ENCODE measurements at places on chromosomes 5 and 9. TPM values are rescaled to one million over a fixed set of nuclear protein-coding genes. Genes with fewer than 3 reads are reported as not detected.

- no peak overlapping the region for H3K27ac ChIP-seq
- DNase-seq, result no peak
- H3K27me3 ChIP-seq, result no peaks in the 10 kb centered on the region
These were observed 67.0 kb upstream of the EIF4EBP3 start for GRCh38 chr5:140480310-140481014.

DNA sequence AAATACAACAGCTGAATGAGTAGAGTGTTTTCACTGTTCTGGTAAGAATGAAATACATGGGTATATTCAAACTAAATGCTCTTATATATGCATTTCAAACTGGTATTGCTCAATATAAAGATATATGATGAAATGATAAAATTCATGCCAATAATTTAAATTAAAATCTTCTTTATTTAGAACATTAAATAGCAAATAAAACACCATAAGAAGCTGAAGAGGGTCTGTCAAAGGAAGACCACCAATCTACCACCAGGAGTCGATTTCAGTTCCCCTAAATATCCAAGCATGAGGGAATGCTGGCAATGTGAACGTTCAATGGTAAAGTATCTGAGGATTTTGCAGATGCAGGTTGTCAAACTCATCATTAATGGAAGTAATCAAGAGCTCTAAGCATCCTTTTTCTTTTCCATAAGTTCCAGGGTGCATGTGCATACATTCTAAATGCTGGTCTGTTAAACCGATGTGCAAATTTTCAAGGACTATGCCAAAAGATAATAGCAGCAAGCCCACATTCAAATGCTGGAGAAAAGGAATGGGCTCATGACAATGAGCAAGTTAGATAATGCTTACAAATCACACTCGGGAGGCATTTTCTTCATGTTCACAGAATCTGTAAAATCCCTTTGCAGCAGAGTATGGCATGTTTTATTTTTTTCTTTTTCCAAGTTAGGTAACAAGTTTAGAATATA, 118.8 kb upstream of the MTAP start:
- no peak for DNase-seq
- no peaks in the 10 kb centered on the region for H3K4me1 ChIP-seq
- H3K4me3 ChIP-seq, result no peak overlapping the region
- H3K36me3 ChIP-seq, result no peaks in the 10 kb centered on the region

Gene P4HA2
- total RNA-seq, result 34.8 TPM

Gene PCA3
- not detected for total RNA-seq

Gene ZNF354C
- 7.4 TPM for total RNA-seq

GRCh38 chr5:69242215-69242927, 7.7 kb downstream of the CDK7 start:
- H3K27me3 ChIP-seq, result no peaks in the 10 kb centered on the region
- H3K4me3 ChIP-seq, result no peak overlapping the region
- H3K4me1 ChIP-seq, result no peaks in the 10 kb centered on the region
- no peaks in the 10 kb centered on the region for H3K36me3 ChIP-seq
- DNase-seq, result no peak
- no peak overlapping the region for H3K27ac ChIP-seq

DNA sequence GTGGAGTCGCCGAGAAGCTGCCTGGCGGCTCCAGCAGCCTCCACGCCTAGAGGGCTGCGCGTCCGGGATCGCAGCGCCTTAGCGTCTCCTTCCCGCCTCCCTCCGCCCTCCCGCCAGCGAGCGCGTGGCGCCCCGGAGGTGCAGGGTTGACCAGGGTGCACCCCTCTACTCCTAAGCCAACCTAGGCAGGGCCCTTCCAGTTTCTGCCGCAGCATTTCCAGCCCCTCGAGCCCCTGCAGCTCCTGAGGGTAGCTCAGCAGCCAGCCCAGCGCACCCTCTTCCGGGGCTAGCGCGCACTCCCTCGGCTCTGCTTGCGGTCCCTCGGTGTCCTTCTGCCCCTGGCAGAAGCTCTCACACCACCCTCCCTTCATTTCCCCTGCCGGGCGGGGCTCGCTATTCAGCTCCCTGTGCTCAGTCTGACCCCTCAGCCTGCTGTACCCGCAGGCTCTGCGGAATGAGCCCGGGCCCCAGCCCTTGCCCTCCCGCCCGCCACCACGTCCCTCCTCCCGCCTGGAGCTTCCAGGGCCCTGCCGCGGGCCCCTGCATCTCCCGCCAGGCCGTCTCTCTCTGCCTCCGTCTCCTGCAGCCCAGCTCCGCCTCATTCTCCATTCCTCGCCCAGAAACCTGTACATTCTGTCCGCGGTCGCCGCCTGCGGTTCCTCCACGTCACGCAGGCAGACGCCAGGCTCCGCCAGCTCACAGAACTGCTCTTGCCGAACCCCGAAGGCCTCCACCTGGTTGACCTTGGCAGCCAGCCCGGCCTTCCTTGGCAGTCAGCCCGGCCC, 61.8 kb downstream of the SPATA31C2 start:
- H3K36me3 ChIP-seq, result no peaks in the 10 kb centered on the region
- peak overlapping the region; percentile 77 for H3K27ac ChIP-seq
- no peaks in the 10 kb centered on the region for H3K4me1 ChIP-seq

DNA sequence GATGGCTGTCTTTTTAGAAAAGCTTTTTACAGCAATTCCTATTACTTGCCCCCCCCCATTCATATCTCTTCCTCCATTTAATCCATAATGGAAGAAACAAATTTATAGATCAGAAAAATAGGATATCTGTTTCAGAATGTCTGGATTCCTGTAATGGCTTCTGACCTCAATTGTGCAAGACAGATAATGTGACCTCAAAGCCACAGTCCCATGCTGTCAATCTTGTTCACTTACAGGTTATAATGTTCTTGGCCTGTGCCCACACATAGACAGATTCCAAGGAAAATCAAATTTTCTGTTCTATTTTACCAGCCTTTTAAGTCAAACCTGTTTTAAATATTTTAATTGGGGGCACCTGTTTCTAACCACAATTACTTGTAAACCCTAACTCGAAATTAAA, 143.4 kb downstream of the ENTREP1 start:
- H3K36me3 ChIP-seq, result no peaks in the 10 kb centered on the region
- H3K4me1 ChIP-seq, result no peaks in the 10 kb centered on the region
- H3K4me3 ChIP-seq, result no peak overlapping the region
- H3K27ac ChIP-seq, result no peak overlapping the region

- no peaks in the 10 kb centered on the region for H3K4me1 ChIP-seq
- H3K36me3 ChIP-seq, result no peaks in the 10 kb centered on the region
- no peaks in the 10 kb centered on the region for H3K27me3 ChIP-seq
- no peak overlapping the region for H3K4me3 ChIP-seq
These were observed 13.4 kb downstream of the ADAM19 start for GRCh38 chr5:157562111-157562581.

Gene NDUFS6
- total RNA-seq, result 48.0 TPM

GRCh38 chr5:116834796-116835515, 260.3 kb upstream of the SEMA6A start:
- no peaks in the 10 kb centered on the region for H3K4me1 ChIP-seq
- H3K27ac ChIP-seq, result no peak overlapping the region
- no peaks in the 10 kb centered on the region for H3K27me3 ChIP-seq
- H3K36me3 ChIP-seq, result no peaks in the 10 kb centered on the region

Gene COL23A1
- 2.6 TPM for total RNA-seq

DNA sequence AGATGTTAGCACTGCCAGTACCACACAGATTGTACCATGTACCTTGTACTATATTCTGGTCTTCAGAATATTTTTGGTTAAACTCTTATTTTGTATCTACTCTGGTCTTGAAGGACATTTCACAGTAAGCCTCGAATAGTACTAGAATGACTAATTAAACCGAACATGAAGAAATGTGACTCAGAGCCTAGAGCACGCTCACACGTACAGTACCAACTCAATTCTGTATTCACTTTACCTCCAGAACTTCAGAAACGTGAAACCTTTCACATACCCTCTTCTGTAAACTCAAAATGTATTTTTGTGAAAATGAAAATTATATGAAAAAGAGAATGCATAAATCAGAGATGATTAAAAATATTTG, 112.8 kb downstream of the MVB12B start:
- no peaks in the 10 kb centered on the region for H3K27me3 ChIP-seq
- no peaks in the 10 kb centered on the region for H3K4me1 ChIP-seq
- no peak for DNase-seq
- H3K27ac ChIP-seq, result no peak overlapping the region

DNA sequence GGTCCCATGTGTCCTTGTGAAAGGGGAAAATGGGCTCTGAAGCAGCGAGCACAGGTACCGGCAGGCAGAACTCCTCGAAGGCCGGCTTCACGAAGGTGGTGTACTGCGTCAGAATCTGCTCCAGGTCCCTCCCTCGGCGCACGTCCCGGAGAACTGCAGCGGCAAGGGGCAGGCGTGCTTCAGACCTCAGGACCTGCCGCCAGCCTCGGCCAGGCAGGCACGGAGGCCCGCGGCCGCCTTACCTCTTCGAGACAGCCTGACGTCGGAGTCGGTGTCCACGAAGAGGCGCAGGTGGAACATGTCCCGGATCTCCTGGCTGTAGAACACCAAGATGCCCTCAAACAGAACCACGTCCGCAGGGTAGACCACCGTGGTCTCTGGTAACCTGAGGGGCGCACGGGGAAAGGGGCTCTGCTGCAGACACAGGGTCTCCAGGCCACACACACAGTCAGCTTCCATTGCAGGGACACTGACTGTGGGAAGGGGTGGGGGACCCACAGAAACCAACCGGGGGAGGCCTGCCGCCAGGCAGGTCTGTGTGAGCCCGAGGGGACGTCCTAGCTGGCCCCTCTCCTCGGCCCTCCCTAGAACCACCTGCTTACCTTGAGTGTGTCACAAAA, 2.1 kb downstream of the UCK1 start:
- DNase-seq, result no peak
- peaks cover 7% of the 10 kb centered on the region for H3K36me3 ChIP-seq
- H3K4me3 ChIP-seq, result no peak overlapping the region
- no peaks in the 10 kb centered on the region for H3K27me3 ChIP-seq
- H3K4me1 ChIP-seq, result peaks cover 10% of the 10 kb centered on the region

- no peaks in the 10 kb centered on the region for H3K4me1 ChIP-seq
- no peak overlapping the region for H3K4me3 ChIP-seq
- H3K27ac ChIP-seq, result no peak overlapping the region
- no peak for DNase-seq
These were observed 355.3 kb downstream of the TMEM232 start for GRCh38 chr5:110371011-110371724.

Gene FAM78A
- total RNA-seq, result 2.5 TPM

DNA sequence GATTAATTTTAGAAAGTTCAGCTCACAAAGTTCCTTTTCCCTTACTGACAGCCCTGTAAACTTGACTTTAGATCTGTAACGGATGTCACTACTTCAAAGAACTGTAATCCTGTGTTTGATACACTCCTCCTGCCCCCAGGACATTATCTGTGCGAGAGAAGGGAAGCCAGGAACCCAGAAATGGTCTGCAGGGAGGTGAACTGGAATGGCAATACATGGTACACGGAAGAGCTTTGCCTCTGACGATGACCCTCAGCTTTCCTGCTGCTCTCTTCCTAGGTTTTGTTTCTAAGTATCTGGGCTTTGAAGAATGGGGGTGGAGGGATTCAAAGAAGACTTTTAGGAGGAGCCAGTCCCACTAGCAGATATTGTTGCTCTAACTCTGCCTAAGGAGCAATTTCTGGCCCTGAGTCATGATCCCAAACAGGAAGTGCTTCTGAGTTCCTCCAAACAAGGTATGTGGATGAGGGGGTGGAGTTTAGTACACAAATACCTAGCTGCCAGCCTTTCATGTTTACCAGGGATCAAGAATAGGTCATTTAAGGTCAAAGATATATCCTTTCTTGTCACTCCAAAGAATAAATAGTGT, 43.4 kb upstream of the TMC1 start:
- no peaks in the 10 kb centered on the region for H3K4me1 ChIP-seq
- H3K27me3 ChIP-seq, result no peaks in the 10 kb centered on the region
- no peak for DNase-seq
- peak overlapping the region; percentile 77 for H3K27ac ChIP-seq
- no peaks in the 10 kb centered on the region for H3K36me3 ChIP-seq

- H3K27me3 ChIP-seq, result no peaks in the 10 kb centered on the region
- no peaks in the 10 kb centered on the region for H3K36me3 ChIP-seq
- no peak for DNase-seq
- no peaks in the 10 kb centered on the region for H3K4me1 ChIP-seq
- no peak overlapping the region for H3K4me3 ChIP-seq
These were observed 18.8 kb upstream of the CATSPER3 start for GRCh38 chr5:134948911-134949310.

DNA sequence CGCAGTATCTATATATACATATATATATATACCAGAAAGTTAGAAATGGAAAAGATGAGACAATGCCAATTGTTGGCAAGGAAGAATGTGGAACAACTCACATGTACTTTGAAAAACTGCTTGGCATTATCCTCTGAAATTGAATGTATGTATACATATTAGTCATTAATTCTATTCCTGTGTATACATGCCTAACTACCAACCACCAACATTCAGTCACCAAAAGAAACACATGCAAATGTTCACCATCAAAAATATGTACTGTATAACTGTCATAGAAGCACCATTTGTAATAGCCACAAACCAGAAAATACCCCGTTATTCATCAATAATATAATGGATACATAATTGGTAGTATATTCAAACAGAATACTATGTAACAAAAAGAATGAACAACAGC, 330.2 kb upstream of the GRAMD2B start:
- H3K4me3 ChIP-seq, result no peak overlapping the region
- H3K27ac ChIP-seq, result no peak overlapping the region
- H3K36me3 ChIP-seq, result no peaks in the 10 kb centered on the region
- no peaks in the 10 kb centered on the region for H3K4me1 ChIP-seq
- H3K27me3 ChIP-seq, result no peaks in the 10 kb centered on the region
- DNase-seq, result no peak

Gene APBA1
- total RNA-seq, result 6.9 TPM

Gene RMRP
- total RNA-seq, result 1,664 TPM

DNA sequence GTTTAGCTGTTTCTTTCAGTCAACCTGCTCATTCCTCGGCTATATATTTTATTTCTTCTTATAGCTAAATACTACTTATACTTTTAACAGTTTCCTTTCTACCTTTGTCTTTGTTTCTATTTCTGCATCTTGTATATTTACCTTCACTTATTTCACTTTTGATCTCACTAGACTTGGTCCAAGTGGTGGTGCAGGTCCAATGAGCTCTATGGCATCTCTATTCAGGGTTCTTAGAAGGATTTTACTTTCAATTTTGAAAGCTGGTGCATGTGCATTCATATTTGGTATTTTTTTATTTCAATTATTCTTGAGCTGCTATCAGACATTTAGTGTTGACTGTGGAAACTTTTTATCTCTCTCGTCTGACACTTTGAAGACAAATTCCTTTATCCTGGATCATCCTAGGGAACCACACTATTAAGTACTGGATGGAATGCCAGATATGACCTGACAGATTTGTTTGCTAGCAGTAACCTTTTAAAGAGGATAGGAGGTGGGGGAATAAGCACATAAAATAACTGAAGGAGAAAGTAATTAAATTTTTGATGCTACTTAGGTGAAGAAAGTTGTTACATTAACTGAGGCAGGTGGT, 123.1 kb upstream of the PJA2 start:
- H3K27ac ChIP-seq, result no peak overlapping the region
- H3K4me1 ChIP-seq, result no peaks in the 10 kb centered on the region
- no peak for DNase-seq
- no peaks in the 10 kb centered on the region for H3K27me3 ChIP-seq
- H3K4me3 ChIP-seq, result no peak overlapping the region
- H3K36me3 ChIP-seq, result no peaks in the 10 kb centered on the region

Gene PRDM9
- not detected for total RNA-seq

Gene C9
- total RNA-seq, result not detected

Gene TUBB4B
- 112 TPM for total RNA-seq

GRCh38 chr9:34376596-34377403, at the start of gene MYORG:
Gene MYORG, minus strand, starts transcription at chr9:34376898. Its CDS starts 3,955 bp downstream, at chr9:34372943.
- no peaks in the 10 kb centered on the region for H3K27me3 ChIP-seq

GRCh38 chr5:922436-923280, 30.0 kb downstream of the TRIP13 start:
- H3K4me3 ChIP-seq, result no peak overlapping the region
- H3K4me1 ChIP-seq, result no peaks in the 10 kb centered on the region
- H3K27ac ChIP-seq, result no peak overlapping the region
- DNase-seq, result no peak
